ENCODE measurements at places on chromosomes 6 and 20. TPM values are rescaled to one million over a fixed set of nuclear protein-coding genes. Genes with fewer than 3 reads are reported as not detected.

SCAND1 gene
- total RNA-seq, result 90.9 TPM

CDC40 gene
- total RNA-seq, result 30.4 TPM

FRK gene
- under 0.01 TPM for total RNA-seq

ANGPT4 gene
- total RNA-seq, result not detected

LST1 gene
- not detected for total RNA-seq

COL21A1 gene
- total RNA-seq, result 1.8 TPM

DNAAF9 gene
- 8.4 TPM for total RNA-seq

SAMD5 gene
- 3.2 TPM for total RNA-seq

MDFI gene
- 42.7 TPM for total RNA-seq

SLC17A2 gene
- total RNA-seq, result not detected

WFDC2 gene
- total RNA-seq, result not detected

TSBP1 gene
- total RNA-seq, result not detected

OOEP gene
- total RNA-seq, result not detected

TP53INP2 gene
- 3.0 TPM for total RNA-seq

TFAP2B gene
- not detected for total RNA-seq

TRMT6 gene
- 8.4 TPM for total RNA-seq

RIOK1 gene
- total RNA-seq, result 23.7 TPM

SLC25A27 gene
- 0.32 TPM for total RNA-seq

SLC52A3 gene
- total RNA-seq, result not detected

MUC22 gene
- total RNA-seq, result not detected

C20orf144 gene
- total RNA-seq, result not detected

RBBP8NL gene
- total RNA-seq, result not detected

C6orf141 gene
- 2.7 TPM for total RNA-seq

RNF144B gene
- total RNA-seq, result 269 TPM

PPIL6 gene
- 2.3 TPM for total RNA-seq

GRM4 gene
- not detected for total RNA-seq

RUNX2 gene
- not detected for total RNA-seq

C4A gene
- total RNA-seq, result 0.91 TPM

TRAPPC3L gene
- under 0.01 TPM for total RNA-seq

RGS17 gene
- total RNA-seq, result 3.9 TPM

EYS gene
- 0.32 TPM for total RNA-seq

GPR6 gene
- total RNA-seq, result not detected

RIPPLY2 gene
- total RNA-seq, result not detected

ADGRB3 gene
- total RNA-seq, result under 0.01 TPM

XKR7 gene
- total RNA-seq, result not detected

BMP2 gene
- total RNA-seq, result 15.6 TPM

ZMYND8 gene
- 25.3 TPM for total RNA-seq

NSFL1C gene
- 36.8 TPM for total RNA-seq

RPN2 gene
- total RNA-seq, result 229 TPM

VGLL2 gene
- not detected for total RNA-seq

ATP9A gene
- total RNA-seq, result 25.4 TPM

HLA-DMA gene
- total RNA-seq, result 2.1 TPM

ID4 gene
- total RNA-seq, result not detected

LY6G6D gene
- total RNA-seq, result not detected

EFCAB8 gene
- not detected for total RNA-seq

ZC3H12D gene
- not detected for total RNA-seq

DACT2 gene
- total RNA-seq, result not detected

MKKS gene
- 4.4 TPM for total RNA-seq

CALHM4 gene
- 0.46 TPM for total RNA-seq

PTK6 gene
- not detected for total RNA-seq

SALL4 gene
- 0.46 TPM for total RNA-seq

ZC2HC1B gene
- total RNA-seq, result not detected

RSPO3 gene
- total RNA-seq, result 5.8 TPM

OARD1 gene
- total RNA-seq, result 9.1 TPM

Data from epithelial cell of umbilical artery (primary cell).